ENCODE measurements at places on chromosomes 2 and 18.

GRCh38 chr2:170339322-170339721 lies 161.4 kb downstream of the MYO3B start:
- no peak for DNase-seq

DNA sequence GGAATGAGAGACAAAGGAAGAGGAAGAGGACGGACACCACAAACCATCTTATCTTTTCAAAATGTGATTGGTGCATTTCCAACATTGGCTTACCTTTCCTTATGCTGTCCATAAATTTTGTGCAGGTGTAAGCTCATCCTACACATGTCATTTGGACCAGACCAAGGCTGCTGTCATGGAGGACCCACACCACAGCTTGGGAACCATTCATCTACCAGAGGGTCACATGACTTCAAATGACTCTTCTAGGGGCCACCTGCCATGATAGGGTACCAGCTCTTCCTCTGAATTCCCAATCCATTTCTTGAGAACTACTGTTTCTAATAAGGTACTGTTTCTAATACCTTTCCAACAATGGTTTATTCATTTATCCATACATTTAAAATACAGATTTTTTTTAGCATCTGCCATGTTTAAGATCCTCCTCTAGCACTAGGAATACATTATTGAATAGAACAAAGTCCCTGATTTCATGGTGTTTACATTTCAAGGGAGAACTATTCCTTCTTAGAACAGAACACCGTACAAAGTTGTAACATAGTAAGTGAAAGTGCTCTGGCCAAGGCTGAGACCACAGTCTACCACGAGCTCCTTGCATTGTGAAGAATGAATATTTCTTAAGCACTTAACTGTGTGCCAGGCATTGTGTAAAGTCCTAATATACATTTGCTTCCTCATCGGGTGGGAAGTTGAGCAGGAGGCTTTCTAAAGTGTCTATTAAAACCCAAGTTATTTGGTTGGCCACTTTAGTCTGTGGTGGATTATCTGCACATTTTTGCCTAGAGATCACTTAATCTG lies 246.1 kb upstream of the FN1 start:
- DNase-seq: no peak

- DNase-seq: no peak
Measured at GRCh38 chr2:98026292-98026691, 30.5 kb upstream of the TMEM131 start.

GRCh38 chr2:9646196-9647030 lies 15.6 kb upstream of the YWHAQ start:
- DNase-seq: no peak

DNA sequence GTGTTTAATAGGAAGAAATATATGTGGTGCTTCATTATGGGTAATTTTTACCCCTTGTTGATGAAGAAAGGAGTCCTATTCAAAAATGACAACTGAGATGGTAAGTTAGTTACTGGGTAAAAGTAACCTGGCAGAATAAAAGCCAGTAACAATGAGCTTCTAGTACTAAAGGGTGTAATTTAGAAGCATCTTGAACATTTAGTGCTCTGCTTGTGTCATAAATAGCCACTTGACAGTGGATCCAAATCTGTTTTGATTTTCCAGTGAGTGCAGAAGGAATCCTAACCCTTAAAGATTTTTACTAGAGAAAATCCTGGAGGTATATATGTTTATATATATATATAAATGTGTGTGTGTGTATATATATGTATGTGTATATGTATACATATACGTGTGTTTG lies 15.1 kb downstream of the COMMD1 start:
- no peak for DNase-seq

DNA sequence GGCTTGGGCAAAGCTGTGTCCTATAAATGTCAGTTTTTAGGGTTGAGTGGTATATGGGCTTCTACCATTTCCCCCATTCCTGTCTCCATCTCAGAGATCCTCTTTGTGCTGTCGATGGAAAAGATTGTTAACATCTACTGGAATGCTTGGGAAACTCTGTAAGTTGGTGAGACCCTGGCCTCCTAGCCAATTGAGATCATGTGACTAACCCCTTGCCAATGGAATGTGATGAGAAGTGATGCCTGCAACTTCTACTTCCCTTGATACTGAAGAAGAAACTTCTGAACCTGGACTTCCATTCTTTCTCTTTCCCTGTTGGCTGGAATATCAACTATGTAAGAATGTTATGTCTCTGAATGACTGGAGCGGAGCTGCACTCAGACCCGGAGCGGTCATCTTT lies 14.5 kb downstream of the SLC39A10 start:
- no peak for DNase-seq

DNA sequence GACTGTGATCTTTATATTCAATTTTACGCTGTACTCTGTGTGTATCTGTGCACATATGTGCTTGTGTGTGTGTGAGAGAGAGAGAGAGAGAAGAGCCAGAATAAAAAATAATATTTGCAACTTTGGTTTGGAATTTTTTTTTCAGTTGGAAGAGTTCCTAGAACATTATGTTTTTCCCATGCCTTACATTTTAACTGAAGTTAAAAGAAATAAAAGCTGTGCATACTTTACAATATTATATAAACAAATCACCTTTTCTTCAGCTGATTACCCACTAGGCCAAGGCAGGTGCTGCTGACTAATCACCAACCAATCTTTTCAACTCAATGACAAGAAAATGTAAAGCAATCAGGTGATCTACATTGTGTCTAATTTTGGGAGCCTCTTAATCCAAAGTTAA lies 366.3 kb downstream of the NYAP2 start:
- no peak for DNase-seq

DNA sequence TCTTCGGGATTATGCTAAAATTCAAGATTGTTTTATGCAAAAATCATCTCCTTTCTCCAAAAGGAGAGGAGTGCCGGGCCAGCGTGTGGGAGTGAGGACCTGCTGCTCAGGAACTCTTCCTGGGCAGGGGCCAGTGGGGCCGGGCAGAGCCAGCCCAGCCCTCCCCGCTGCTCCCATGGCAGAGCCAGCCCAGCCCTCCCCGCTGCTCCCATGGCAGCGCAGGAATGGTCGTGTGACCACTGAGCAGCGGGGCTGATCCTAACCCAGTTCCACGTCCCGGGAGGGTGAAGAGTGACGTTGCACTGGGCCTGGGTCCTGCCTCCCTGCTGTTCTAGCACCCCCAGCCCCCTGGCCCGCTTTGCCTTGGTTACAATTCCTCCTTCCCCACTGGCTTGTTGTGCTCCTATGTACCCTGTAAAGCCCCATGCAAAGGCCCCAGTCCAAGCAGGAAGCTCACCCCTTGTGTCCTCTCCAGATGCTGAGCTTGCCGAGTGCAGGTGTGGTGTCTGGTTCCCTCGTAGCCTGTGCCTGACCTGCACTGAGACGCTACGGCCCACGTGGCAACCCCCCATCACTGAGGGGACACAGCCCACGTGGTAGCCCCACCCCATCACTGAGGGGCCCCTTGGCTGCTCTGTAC lies 11.4 kb upstream of the NEU4 start:
- DNase-seq: no peak

- no peak for DNase-seq
Measured at GRCh38 chr18:54528942-54529376, 62.1 kb upstream of the DYNAP start.

DNA sequence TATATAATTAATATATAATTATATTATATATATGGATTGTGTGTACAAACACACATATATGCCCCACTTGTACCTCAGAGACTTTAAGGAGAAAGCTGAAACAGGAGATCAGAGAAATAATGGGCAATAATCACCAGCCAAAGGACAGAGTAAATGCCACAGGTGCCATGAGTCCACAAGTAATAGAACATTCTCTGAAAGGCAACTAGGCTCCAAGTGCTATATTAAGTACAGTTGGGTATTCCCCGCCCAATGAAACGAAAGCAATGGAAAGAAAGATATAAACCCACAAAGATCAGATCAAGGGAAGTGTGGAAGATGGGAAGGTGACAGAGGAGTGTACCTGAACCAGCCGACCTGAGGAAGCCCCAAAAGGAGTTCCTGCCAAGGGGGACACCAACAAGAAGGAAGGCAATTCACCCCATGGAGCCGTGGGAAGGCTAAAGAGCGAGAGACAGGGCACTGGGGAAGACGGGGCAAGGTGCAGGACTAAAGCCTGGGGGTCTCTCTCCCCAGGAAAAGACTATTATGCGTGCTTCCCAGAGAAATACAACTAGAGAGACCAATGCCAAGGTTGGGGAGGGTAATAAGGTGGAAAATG lies 19.0 kb downstream of the DYM start:
- no peak for DNase-seq

DNA sequence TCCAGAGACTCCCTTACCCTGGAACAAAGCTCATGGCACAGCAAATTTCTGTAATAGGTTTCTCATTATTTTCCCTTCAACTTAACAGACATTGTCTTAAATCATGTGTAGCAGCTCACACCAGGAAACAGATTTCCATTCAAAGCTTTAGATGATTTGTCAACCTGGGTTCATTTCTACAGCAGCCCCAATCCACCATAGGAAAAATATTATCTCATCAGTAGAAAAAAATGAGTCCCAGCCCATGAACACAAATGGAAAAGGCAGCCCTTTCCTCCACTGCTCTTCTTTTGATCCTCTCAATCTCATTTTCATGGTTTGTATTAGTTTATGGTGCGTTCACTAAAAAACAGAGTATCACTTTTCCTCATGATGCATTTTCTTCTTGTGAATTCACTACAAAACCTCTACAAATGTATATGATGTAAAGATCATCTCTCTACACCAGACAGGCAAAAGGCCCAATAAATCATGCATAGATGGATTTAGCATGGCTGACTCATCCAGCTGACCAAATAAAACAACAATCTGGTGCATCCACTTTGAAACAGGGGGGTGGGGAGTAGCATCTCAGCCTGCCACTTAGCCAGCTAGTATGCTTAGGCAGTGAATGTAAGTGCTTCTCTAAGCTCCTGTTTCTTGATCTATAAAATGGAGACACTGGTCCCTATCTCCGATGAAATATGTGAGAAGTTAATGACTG lies 78.6 kb downstream of the SATB2 start:
- DNase-seq: no peak

DNA sequence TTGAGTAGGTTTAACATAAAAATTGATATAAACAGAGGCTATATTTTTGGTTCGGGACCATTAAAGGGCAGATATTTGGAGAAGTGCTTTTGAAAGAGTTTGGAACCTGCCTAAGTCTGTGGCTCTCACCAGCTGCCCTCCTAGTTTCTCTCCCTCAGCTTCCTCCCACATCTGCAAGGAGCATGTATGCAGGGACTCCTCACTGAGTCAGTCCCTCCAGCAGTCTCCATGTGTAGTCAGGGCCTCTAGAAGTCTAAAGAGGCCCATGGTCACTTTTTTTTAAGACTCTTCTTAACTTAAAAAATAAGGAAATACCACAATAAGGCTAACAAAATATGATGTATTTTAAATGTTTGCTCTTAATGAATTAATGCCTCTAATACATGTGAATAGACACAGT lies 220.0 kb upstream of the TANK start:
- no peak for DNase-seq

GRCh38 chr2:234334151-234334550 lies 162.7 kb downstream of the ARL4C start:
- DNase-seq: no peak

- no peak for DNase-seq
Measured at GRCh38 chr2:40090044-40090443, 311.0 kb upstream of the THUMPD2 start.

DNA sequence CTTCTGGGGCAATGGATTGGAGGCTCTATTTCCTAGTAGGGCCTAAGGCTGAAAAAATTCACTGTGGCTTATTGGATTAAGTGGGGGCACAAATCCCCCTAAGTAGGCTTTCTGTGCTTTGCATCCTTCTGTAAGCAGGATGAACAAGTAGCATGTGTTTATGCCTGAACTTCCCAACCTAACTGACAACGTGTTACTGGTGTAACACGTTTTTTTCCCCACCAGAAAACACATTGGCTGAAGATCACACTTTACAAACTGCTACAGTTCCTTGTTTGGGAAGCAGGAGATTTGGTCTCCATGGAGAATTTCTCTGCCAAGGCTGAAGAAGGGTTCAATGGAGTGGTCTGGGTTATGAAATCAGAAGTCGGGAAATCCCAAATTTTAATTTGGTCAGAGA lies 7.2 kb upstream of the ITGA6 start:
- DNase-seq: no peak

DNA sequence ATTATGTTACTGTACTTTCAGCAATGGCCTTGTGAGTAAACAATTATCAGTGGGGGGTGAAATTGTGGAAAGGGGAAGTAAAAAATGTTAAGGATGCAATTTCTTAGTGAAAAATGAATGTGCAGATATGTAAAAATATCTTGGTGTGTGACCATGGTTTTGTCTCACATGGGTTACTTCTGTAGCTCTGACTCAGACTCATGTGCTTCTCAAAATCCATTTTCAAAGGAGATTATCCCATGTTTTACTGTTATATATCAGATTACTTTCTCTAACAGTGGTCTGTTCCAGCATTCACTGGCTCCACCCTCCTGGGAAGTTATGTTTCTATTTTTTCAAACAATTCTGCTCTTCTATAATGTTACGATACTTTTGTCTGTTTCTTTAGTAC lies 298.2 kb upstream of the COL3A1 start:
- DNase-seq: no peak

DNA sequence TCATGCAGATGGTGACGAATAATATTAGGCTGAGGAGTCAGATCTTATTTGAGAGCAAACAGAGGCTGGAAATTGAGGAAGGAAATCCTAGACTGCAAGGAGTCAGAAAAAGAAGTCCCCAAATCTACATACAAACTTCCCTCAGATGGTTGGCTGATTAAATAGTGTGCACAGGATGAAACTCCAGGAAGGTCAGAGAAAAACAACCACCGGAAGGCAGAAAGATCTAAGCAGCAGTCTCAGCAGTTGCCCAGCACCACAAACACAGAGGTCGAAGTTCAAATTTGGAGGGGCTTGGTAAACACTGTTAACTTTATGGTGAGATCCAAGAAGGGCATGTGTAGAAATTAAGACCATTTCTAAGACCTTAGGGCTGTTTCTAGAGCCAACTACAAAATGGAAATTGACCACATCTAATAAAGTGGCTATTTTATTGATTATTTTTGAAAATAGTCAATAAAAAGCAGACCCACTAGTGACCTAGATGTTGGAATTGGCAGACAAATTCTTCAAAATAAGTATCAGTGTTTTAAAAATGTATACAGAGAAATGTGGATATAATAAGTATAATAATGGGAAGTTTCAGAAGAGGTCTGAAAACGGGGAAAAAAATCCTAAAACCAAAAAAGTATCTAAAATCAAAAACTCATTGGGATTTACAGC lies 134.8 kb downstream of the GALNT1 start:
- no peak for DNase-seq

GRCh38 chr18:55384115-55384514 lies 203.9 kb downstream of the TCF4 start:
- DNase-seq: no peak

GRCh38 chr18:43563780-43564179 lies 286.5 kb upstream of the SYT4 start:
- DNase-seq: no peak

DNA sequence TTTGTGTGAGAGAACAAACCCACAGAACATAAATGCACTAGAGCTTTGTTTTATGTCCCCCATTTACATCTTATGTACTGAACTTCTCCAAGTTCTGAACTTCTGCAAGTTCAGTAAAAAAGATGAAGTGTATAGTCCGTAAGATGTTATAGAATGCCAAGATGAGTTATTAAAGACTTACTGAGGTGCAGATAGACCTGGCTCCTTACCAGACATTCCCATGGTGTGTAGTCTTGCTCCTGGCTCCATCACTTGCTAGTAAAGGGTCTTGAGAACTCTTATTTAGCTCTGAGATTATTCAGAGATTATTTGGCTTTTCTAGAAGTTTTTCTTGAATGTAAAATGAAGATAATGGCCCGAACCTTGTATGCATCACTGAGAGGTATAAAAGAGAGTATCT lies 16.8 kb downstream of the GULP1 start:
- DNase-seq: no peak

GRCh38 chr2:207612714-207613113 lies 12.5 kb downstream of the METTL21A start:
- DNase-seq: no peak

Data from activated T-helper 2 cell treated with anti-CD3 and anti-CD28 coated beads, Interferon-gamma antibody, Interleukin-2, Interleukin-4, amounts not matched to agents 10 μg/mL and 5 μg/mL and 100 μg/mL, durations not matched to agents 14 hours and 24 hours and 36 hours (primary cell).